ENCODE measurements at places on chromosomes 4 and X. TPM values are rescaled to one million over a fixed set of nuclear protein-coding genes. Genes with fewer than 3 reads are reported as not detected.
A peak's percentile ranks its signal among the peaks of the same experiment; 100 is the strongest.

The ALAS2 gene
- total RNA-seq = not detected

The GSX2 gene
- total RNA-seq = not detected

The FOXO4 gene
- total RNA-seq = 32.5 TPM

The NEUROG2 gene
- not detected for total RNA-seq

The ERAS gene
- total RNA-seq = not detected

The SLITRK4 gene
- 0.28 TPM for total RNA-seq

The HGFAC gene
- not detected for total RNA-seq

The GASK1B gene
- 7.8 TPM for total RNA-seq

The S100G gene
- not detected for total RNA-seq

The YY2 gene
- total RNA-seq = 1.2 TPM

- no peak for DNase-seq
Observed at GRCh38 chrX:104183685-104184084, 17.4 kb downstream of the FAM199X start.

- no peak for DNase-seq
Observed at GRCh38 chrX:75181721-75182120, 25.6 kb upstream of the ABCB7 start.

GRCh38 chr4:105944540-105944939 lies 49.3 kb downstream of the NPNT start:
- no peak for DNase-seq

DNA sequence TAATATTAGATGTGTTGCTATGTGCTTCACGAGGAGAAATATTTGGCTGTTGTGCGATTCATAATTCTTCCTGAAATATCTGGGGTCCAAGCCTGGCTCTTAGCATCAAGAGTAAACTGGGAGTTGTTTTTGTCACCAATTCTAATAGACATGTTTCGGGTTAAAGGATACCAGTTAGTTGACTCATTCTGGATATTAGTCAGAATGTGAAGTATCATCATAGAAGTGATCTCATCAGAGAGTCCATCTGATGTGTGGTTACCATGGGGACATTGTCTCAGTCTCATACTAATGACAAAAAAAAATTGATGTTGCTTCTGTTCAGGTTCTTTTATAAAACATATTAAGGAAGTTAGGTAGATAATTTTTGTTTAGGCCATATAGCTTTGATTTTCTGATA lies 57.2 kb upstream of the MTMR1 start:
- DNase-seq = no peak

DNA sequence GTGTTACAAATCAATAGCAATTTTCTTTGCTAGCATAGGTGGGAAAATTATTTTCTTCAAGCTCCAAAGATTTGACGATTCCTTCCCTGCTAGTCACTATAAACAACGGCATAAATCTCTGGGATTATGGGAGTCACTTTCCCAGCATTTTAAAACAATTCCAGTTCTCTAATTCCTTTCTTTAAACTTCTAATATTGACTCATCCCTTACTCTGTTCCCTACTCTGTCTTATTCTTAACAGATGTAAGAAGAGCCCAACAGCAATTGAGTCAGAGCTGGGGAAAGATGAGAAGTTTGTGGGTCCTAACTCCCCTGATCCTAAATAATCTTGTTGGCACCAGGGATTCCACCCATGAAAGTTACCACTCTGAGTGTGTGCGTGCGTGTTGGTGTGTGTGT lies 47.4 kb upstream of the IL21 start:
- DNase-seq = no peak

- no peak for DNase-seq
Observed at GRCh38 chr4:141463678-141464077, 172.7 kb upstream of the IL15 start.

DNA sequence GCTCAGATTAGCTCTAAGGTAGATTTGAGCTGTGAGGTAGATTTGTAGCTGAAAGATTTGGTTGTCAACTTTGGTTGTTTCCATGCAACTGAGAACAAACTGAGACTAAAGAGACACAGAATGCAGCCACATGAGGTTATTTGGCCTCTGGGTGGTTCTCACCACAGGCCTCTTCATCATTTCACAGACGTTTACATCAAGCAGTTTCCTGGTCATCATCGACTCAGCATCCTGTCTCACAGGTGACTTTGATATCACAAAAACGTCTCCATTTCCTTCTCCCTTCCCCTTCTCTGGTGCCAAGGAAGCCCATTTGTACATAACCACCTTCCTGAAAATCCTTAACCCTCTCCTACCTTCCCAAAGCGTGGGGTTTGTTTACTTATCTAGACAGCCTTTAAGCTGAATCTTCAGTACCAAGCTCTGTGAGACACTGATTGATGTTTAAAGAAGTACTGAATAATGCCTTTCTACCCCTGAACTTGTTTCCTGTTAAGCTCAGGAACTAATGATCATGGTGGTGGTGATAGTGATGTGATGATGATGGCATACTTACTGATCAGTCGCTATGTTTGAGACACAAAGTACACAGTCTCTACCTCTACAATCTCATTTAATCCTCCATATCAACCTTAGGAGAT lies 81.9 kb downstream of the FAM114A1 start:
- no peak for DNase-seq

- DNase-seq = no peak
Observed at GRCh38 chr4:10535912-10536311, 78.7 kb upstream of the ZNF518B start.

DNA sequence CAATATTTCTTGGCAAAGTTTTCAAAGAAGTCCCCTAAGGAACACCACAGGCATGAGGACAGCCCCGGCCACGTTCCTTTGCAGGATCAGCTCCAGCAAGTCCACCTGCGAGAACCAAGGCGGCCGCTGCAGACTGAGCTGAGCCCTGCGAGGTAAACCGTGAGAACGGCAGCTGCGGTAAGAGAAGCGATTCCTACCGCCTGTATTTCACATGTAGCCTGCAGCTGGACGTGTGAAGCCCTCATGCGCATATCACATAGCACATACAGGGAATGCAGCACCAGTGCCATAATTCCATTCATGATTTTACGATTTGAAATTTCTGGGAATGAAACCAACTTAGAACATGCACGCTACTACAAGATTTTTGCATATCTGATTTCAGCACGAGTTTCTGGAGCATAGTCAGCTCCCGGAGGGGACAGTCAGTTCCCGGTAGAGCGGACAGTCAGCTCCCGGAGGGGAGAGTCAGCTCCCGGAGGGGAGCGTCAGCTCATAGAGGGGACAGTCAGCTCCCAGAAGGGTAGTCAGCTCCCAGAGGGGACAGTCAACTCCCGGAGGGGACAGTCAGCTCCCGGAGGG lies 41.7 kb downstream of the FGFRL1 start:
- DNase-seq = peak; percentile 21

DNA sequence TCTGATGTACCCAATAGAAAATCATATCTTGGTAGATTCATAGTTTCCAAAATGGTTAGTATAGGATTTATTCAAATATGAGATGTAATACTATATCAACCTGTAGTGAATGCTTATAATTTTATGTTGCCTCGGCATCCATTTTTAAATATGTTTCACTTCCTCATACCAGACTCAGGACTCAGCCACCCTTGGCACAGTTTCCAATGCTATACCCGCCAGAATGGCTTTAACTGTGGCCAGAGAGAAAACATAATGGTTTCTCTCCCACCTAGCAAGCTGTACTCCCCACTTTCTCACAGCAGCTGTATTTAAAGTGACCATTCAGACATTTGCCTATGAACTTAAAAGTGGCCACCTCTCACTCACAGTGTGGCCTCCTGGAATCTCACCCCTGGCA lies 466.6 kb upstream of the PABPC4L start:
- peak; percentile 34 for DNase-seq

DNA sequence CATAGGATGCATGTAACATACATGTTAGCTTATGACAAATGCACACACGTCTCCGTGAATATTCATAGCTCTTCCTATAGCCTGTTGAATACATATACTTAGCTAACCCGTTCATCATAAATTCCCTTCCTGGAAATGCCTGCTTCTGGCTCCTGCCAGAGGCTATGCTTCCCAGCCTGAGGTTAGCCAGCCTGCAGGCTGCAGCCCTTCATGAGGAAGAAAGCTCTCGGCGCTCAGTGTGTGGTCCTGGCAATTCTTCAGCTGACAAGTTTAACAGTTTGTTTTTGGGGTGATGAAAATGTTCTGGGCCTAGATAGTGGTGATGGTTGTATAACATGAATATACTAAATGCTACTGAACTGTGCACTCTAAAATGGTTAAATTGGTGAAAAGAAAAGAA lies 48.8 kb upstream of the MAN2B2 start:
- DNase-seq = no peak

GRCh38 chr4:103498161-103499070 lies 221.4 kb downstream of the TACR3 start:
- no peak for DNase-seq

DNA sequence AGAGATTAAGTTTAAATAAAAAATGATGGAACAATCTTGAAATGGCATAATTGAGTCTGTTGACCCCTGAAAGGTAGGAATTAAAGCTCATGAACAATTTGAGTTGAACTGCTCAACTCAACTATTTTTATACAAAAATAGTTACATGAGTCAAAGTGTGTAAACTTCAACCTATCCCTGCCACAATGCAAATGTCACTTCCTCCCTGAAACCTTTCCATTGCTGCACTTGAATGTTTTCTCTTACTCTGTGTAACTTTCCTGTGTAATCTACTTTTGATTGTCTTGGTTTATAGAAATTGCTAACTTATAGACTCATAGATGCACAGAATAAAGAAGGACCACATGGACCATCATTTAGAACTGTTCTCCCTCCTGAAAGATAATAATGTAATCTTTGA lies 218.5 kb downstream of the GBA3 start:
- DNase-seq = no peak

Measured in left colon (tissue), 2 donors.